Dermis microvascular lymphatic vessel endothelial cell (primary cell): ENCODE measurements at places on chromosomes 7 and 10.

DNA sequence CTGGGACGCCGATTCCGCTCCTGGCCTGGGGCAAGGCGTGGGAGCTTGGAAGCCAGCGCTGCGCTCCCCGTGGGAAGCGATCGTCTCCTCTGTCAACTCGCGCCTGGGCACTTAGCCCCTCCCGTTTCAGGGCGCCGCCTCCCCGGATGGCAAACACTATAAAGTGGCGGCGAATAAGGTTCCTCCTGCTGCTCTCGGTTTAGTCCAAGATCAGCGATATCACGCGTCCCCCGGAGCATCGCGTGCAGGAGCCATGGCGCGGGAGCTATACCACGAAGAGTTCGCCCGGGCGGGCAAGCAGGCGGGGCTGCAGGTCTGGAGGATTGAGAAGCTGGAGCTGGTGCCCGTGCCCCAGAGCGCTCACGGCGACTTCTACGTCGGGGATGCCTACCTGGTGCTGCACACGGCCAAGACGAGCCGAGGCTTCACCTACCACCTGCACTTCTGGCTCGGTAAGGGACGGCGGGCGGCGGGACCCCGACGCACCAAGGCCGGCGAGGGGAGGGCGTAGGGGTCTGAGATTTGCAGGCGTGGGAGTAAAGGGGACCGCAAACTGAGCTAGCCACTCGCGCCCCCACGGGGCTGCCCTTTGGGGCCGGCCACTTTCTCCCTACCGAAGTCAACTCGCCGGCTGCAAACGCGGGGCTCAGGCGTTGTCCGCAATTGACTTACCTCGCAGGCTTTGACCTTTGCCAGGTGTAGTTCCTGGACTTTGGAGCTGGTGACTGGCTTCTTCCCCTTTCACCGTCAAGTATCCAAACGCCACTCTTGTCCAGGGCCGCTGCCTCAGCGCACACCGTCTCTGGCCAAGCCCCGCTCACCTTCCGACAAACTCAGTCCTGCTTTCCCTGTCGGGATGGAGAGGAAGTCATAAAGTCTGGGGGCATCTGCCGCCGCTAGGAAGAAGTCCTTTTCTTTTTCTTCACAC is at the start of gene SCIN:
SCIN (plus strand) TSS at position 187 of the 928 bp plus-strand sequence; CDS start at position 254, 67 bp downstream.
- no peak for DNase-seq

DNA sequence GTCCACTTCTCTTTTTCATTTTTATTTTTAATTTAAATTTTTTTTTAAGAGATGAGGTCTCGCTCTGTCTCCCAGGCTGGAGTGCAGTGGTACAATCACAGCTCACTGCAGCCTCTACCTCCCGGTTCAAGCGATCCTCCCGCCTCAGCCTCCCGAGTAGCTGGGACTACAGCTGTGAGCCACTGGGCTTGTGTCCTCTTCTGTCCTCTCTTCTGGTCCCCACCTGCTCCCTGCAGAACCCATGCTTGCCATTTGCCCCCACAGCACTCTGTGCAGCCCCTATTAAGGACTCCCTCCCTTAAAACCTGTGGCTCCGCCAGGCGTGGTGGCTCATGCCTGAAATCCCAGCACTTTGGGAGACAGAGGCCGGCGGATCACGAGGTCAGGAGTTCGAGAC is 9.1 kb upstream of the FZD9 start:
- no peak for DNase-seq

DNA sequence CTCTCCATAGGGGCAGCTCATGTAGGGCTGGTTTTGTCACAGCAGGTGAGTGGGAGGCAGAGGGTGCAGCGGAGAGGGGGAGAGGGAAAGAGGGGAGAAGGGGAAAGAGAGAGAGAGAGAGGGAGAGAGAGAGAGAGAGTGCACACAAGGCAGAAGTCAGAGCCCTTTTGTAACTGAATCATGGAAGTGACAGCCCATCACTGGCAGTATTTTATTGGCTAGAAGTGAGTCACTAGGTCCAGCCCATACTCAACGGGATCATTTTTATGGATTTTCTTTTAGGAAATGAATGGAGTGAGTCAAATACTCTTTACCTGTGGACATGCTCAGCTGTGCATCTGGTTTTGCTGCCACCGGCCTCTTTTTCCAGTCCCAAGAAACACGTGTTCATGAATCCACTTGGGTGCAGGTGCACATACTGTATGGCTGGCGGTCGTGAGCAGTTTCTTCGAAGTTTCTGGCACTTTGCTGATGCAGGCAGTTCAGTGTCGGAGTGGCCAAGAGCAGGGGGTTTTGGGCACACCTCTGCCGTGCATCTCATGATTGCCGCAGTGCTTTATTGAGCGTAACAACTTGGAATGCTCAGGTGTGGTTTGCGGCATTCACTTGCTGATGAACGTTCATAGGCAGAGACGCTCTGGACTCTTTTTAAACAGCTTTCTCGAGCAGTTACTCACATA is 40.3 kb downstream of the DOCK1 start:
- no peak for DNase-seq

- no peak for DNase-seq
These were observed 59.0 kb upstream of the HABP2 start for GRCh38 chr10:113493882-113494301.

DNA sequence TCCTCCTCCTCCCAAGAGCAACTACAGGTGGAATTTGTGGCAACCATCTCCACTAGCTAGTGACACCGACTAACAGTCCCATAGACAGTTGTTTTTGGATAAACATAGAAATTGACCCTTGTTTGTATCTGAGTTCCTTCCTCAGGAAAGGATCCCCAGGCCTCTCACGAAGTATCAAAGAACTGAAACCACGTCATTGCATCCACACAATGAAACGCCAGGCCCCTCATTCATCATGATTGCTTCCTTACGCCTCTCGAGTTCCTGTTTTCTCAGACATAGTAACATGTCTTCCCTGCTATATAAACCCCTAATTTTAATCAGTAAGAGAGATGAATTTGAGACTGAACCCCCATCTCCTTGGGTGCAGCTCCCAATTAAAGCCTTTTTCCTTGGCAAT is 18.1 kb downstream of the SLC35G1 start:
- DNase-seq: peak; percentile 50

DNA sequence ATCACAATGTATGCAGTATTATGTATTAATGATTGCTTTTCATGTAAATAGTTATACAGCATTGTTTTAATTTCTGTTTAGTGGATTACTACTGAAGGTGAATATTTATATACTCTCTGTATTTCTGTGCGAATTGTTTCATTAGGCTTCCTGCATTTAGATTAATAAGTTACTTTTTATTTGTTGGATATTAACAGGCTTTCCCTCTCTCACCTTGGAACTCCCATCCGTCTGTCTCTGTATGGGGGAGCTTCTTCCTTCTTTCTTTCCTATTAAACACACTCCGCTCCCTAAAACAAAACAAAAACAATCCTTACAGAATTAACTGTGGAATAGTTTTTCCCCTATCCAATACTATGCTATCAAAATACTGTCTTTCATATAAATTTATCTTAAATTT is 205.1 kb downstream of the CACNB2 start:
- DNase-seq: no peak

DNA sequence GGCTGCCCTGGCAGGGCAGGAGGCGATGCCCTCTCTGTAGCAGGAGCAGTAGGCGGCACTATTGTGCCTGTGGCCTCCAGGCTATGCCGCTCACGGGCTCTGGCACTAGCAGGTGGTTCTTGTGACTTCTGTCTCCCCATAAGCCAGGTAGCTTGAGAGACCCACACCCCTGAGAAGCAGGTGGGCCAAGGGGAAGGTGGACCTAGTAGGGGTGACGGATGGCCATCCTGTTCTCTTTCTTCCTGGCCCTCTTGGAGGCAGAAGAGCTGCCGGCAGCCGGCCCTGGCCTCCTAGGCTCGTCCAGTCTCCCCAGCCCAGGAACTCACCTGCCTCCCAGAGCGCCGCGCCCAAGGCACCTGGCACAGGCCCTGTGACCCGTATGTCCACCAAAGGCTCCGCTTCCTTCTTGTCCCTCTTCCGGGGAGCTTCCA is 15.4 kb downstream of the MMRN2 start:
- no peak for DNase-seq

DNA sequence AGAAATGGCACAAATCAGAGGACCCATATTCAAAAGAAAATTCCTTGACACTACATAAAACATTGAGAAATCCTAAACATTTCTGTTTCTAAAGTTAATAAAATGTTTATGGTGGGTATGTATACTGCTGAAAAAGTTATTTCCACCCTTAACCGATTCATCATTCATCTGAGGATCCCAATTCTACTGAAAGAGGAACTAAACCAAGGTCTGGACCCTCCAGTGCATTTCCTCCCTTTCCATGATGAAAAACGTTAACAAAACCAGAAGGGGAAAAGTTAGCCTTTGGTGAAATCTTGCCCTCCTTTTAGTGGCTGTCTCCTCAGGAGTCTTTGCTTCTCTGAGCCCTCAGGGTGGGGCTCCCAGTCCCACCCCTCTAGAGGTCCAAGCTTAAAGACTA is 144.5 kb upstream of the ASAH2 start:
- DNase-seq: no peak

GRCh38 chr7:81068-81925 is 111.1 kb upstream of the FAM20C start:
- DNase-seq: no peak

- DNase-seq: no peak
These were observed 121.7 kb downstream of the EVX1 start for GRCh38 chr7:27364344-27364758.

- DNase-seq: no peak
These were observed 11.4 kb upstream of the LRRC61 start for GRCh38 chr7:150311711-150312110.

DNA sequence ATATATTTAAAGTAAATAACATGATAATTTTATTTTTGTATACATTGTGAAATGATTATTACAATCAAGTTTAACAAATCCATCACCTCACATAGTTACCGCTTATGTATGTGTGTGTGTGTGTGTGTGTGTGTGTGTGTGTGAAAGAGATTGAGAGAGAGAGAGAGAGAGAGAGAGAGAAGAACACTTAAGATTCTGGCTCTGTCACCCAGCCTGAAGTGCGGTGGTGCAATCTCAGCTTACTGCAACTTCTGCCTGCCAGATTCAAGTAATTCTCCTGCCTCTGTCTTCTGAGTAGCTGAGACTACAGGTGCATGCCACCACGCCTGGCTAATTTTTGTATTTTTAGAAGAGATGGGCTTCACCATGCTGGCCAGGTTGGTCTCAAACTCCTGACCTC is 17.8 kb downstream of the LYZL1 start:
- DNase-seq: no peak

DNA sequence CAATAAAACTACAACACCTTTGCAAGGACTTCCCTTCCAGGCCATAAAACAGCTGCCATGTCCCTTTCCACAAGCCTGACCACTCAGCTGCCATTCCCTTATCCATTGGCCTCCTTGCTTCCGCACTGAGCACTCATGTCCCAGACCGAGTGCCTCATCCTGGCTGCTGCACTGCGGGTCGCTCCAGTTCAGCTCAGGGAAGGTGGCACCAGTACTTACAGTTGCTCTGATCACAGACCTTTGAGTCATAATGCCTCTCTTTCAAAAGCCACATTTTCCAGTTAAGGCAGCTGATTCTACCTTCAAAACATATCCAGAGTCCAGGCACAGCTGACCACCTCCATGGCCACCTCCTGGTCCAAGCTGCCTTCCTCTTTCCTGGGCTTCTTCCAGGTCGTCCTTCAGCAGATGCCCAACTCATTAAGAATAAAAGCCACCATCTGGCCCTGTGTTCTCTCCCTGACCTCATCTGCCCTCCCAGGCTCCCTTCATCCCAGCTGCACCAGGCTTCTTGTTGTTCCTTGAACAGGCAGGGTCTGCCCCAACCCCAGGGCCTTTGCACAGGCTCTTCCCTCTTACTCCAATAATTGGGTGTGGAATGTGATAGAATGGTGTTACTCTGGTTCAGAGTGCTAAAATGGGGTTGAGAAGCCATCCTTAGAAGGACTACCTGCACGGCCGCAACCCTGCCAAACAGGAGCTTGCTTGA is 64.5 kb downstream of the RAMP3 start:
- DNase-seq: no peak
